Activated naive CD4-positive, alpha-beta T cell treated with anti-CD3 and anti-CD28 coated beads, Interleukin-2, amount 10 ng/mL, durations not matched to agents 5 hours and 36 hours (primary cell): ENCODE measurements at places on chromosomes 13 and 19. TPM values are rescaled to one million over a fixed set of nuclear protein-coding genes. Genes with fewer than 3 reads are reported as not detected.

LRRC4B gene
- not detected for total RNA-seq

GRIN3B gene
- total RNA-seq, result 0.14 TPM

TEX26 gene
- not detected for total RNA-seq

ZNF226 gene
- total RNA-seq, result 19.2 TPM

ZNF835 gene
- 0.99 TPM for total RNA-seq

GNA15 gene
- 37.4 TPM for total RNA-seq

ZNF14 gene
- total RNA-seq, result 9.5 TPM

PDS5B gene
- total RNA-seq, result 63.5 TPM

CPT1C gene
- total RNA-seq, result 1.3 TPM
